Brain pericyte (primary cell): ENCODE measurements at places on chromosomes 1 and 21.

GRCh38 chr1:15173863-15174614 lies 20.5 kb downstream of the TMEM51 start:
- no peak for DNase-seq

DNA sequence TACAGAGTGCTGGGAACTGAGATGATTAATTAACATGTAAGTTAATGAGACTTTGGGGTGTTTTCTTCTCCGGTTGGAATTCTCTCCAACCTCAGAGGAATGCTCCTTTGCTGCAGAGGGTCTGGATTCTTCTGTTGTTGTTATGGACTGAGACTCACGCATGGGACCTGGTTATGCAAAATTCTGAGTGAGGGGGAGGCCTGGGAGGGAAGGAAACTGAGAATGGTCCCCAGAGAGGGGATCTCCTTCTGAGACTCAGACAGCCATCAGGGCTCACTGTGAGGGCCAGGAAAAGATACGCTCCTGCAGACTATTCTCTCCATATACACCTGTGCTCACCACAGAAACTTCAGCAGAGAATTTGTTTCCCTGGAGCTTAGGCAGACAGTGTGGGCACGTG lies 56.3 kb downstream of the HTR6 start:
- no peak for DNase-seq

DNA sequence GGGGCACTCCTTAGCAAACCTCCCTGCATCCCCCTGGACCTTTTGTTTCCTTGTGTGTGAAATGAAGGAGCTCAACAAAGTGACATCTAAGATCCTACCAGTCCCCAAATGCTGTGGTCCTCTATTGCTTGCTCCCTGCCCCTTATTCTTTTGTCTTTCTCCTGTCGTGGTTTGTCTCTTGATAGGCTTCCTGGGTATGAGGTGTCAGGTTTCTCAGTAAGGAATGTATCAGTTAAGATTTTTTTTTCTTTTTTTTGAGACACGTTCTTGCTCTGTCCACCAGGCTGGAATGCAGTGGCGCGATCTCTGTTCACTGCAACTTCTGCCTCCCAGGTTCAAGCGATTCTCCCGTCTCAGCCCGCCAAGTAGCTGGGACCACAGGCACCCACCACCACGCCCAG lies 16.8 kb downstream of the CNIH3 start:
- no peak for DNase-seq

DNA sequence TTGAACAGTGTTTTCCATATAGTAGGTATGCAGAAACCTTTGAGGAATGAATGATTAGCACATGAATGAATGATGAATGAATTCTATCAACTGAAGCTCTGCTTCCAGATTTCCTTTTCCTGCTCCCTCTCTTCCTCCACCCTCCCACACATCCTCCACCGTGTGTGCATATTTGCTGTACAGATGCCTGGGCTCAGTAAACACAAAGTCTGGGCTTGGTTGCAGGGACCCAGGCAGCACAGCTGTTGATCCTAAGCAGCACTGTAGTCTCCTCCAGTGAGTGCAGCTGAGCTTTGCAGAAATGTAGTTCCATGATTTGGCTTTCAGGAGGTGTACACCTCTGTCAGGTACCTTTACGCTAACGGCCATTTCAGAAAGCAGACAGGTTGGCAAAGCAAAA lies 611.7 kb downstream of the NUF2 start:
- DNase-seq = no peak

GRCh38 chr1:1119272-1119890 lies 3.5 kb upstream of the C1orf159 start:
- DNase-seq = no peak

DNA sequence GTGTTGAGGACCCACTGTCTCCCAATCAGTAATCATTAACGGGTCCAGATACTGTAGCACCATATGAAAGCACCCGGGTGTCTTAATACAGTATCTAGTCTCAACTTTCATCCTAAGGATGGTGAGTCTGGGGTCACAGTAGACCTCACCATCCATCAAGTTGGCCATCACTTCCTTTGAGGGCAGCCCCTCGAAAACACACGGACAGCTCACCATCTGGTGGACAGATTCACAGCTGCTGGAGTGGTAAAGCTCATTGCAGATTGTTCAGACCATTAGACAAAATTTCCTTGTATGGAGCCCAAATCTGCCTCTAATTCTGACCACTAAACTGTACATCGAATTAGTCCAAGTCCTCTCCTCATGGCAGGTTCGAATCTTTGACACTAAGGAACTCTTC lies 123.1 kb downstream of the PGBD5 start:
- no peak for DNase-seq

DNA sequence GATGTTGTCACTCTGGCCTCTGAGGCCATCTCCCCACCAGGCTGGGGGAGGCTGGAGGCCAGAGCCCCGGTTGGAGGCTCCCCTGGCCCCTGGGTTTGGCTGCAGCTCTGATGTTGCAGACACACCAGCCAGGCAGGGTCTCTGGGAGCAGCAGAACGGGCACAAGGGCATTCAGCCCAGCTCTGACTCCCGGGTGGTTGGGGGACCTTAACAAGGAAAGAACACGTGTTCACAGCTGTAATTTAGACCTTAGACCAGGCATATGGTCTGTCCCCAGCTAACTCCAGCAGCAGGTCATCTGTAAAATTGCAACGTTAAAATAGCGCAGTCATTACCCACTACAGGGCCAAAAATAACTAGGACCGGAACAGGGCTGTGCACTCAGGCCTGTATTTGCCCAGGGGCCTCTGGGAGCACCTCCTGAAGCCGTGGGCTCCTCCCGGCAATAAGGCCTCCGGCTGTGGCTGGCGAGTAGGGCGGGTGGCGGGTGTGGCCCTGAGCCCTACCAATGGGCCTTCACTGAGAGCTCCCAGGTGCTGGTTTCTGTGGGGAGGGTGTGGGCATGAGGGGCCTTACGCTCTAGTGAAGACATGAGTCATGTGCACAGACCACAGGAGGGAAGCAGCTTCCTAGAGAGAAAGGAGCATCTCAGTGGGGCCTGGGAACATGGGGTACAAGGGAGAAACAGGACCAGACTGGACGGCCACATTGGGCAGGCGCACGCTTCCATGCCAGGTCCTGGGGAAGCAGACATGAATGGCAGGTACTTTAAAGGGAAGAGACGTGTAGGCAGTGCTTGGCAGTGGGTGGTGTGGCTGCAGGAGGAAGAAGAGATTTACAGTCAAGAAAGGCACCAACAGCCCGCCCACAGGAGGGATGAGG lies 6.1 kb downstream of the LDLRAP1 start:
- no peak for DNase-seq

- no peak for DNase-seq
Measured at GRCh38 chr1:84422909-84423308, 24.6 kb downstream of the DNASE2B start.

DNA sequence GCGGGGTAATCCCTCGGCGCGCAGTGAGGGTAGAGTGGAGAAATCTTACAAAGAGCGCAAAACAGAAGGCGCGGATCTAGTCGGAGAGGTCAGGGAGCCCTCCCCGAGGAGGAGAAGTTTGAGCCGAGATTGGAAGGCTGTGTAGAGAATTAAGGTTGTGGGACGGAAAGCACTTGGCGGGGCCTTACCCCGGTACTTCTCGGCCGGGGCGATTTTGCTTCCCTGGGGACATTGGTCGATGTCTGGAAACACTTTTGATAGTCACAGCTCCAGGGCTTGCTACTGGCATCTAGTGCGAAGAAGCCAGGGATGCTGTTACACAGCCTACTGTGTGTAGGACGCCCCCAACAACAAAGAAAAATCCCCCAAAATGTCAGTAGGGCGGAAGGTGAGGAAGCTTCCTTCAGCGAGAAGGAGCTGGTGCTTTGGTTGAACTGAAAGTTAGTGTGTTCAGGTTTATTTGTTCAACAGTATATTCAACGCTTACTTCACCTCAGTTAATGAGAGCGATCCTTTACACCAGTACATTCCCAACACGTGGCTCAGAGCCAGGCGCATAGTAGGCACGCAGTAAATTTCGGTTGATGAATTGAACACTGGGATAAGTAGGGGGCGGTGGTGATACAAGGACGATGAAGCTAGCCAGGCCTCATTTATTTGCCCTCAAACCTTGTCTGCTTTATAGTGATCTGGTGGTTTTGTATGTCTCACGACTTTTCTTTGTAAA lies 807 bp downstream of the CEP85 start:
- no peak for DNase-seq

DNA sequence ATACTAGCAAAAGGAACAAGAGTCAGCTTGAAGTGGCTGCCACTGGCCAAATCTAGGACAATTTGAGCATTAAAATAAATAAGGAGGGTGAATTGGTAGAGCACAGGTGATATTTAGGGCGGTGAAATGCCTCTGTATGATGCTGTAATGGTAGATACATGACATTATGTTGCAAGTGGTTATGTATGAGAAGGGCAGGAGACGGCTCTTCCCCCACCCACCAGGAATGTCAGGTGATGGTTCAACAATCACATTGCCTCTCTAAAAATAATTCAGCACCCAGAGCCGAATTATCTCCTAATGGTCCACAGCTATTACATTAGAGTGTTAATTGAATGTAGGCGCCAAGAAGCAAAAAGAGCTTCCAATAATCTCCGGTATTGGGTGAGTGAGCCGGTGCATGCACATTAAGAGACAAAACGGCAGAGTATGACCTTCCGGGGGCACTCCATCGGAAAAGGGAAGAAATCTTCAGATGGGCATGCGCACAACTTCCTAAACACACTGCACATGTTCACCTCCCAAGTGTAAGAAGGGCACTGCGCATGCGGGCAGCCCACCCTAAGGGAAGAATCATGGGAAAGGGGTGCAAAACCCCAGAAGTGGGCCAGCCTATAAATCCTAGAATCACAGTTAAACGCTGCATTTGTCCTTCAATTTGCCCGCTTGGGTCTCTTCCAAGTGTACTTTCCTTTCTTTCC lies 6.8 kb upstream of the IFNAR1 start:
- no peak for DNase-seq

GRCh38 chr21:38027901-38028498 lies 111.7 kb upstream of the KCNJ6 start:
- DNase-seq = no peak

DNA sequence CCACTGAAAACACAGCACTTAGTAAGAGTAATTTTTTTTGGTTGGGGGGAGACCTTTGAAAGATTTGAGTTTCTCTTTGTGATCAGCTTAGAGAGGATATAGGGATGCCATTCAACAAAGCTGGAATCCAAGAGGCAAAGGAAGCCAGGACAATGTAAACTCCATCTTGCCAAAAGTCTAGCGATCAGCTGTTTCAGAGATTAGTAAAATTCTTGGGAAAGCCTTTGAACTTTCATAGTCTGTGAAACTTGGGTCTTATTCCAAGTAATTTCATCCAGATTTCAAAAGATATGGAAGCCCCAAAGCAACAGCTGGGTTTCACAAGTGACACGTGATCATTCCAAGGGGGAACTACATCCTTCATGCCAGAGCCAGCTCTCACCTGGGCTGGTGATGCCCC lies 30.2 kb upstream of the TNR start:
- no peak for DNase-seq

GRCh38 chr1:158121604-158122254 lies 59.0 kb upstream of the CD1D start:
- DNase-seq = no peak

DNA sequence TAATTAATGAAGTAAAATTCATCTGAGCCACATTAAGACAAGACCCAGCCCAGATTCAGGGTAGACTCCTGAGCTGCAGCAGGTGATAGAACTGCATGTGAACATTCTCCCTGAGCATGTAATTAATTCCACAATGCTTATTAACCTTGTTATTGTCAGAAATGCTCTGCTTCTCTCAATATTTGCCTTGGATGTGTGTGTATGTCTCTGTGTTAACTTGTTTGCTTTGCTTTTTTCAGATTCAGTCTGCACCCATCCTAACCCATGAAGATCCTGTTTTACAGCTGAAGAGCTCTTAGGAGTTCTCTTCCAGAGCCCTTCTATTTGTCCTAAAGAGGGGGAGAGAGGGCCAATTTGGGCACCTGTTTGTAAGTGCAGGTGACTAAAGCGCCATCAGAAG lies 143.2 kb upstream of the BMP8A start:
- no peak for DNase-seq

GRCh38 chr1:2358072-2358471 lies 33.3 kb downstream of the MORN1 start:
- no peak for DNase-seq

GRCh38 chr1:29499104-29499650 lies 262.9 kb downstream of the PTPRU start:
- no peak for DNase-seq

DNA sequence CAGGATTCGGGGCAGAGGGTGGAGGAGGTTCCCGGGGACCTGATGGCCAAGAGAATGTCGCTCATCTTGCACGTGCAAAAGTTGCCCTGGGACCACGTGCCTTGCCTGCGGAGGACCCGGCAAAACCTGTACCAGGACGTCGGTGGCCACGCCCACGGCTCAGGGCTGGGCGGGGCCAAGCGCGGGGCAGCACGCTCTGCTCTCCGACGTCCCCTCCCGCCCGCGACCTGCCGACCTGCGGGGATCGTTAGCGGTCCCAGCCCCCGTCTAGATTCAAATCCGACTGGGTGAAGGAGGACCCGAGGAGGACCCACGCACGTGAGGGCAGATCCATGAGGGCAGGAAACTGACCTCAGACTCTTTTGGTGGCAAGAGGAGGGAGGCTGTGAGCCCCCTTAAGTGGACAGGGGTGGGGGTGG lies at the start of gene C1orf167:
TSS of gene C1orf167 (plus strand) at position 206 of the 419 bp plus-strand sequence. CDS start 2,208 bp downstream, outside the sequence.
- DNase-seq = no peak

- DNase-seq = no peak
Measured at GRCh38 chr1:222225316-222225691, 322.6 kb downstream of the HHIPL2 start.

DNA sequence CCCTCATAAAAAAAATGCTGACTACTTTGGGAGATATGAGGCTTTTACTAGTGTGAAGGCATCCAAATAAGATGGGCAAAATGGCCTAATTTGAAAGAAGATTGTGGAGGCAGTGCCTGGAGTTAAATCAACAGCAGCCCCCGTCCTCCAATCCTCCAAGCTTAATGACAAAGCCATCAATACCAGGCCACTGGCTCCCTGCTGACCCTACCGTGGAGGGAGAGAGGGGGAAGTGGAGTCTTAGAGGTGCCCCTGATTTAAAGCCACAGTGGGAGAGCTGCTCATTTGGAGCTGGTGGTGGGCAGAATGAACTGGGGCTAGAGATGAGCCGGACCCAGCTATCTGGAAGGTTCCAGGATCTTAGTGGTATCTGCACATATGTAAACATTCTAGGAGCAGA lies 24.3 kb upstream of the KNCN start:
- no peak for DNase-seq
